Activated CD8-positive, alpha-beta T cell treated with anti-CD3 and anti-CD28 coated beads for 36 hours (primary cell): ENCODE measurements at places on chromosomes 11 and 22. TPM values are rescaled to one million over a fixed set of nuclear protein-coding genes. Genes with fewer than 3 reads are reported as not detected.
A peak's percentile ranks its signal among the peaks of the same experiment; 100 is the strongest.

SUSD2 gene
- total RNA-seq, result 0.65 TPM

PPFIA1 gene
- 27.2 TPM for total RNA-seq

GRCh38 chr11:76062733-76063132 lies 143.6 kb downstream of the WNT11 start:
- peaks cover 10% of the 10 kb centered on the region for H3K36me3 ChIP-seq
- no peak overlapping the region for H3K27ac ChIP-seq
- peaks cover 4% of the 10 kb centered on the region for H3K4me1 ChIP-seq
- H3K4me3 ChIP-seq, result no peak overlapping the region

KRTAP5-7 gene
- not detected for total RNA-seq

ZNHIT2 gene
- total RNA-seq, result 12.7 TPM

- H3K27ac ChIP-seq, result no peak overlapping the region
- DNase-seq, result no peak
- H3K4me3 ChIP-seq, result no peak overlapping the region
- H3K4me1 ChIP-seq, result peaks cover 14% of the 10 kb centered on the region
- peaks cover 28% of the 10 kb centered on the region for H3K36me3 ChIP-seq
Measured at GRCh38 chr11:764322-765024, 12.8 kb downstream of the GATD1 start.

DNA sequence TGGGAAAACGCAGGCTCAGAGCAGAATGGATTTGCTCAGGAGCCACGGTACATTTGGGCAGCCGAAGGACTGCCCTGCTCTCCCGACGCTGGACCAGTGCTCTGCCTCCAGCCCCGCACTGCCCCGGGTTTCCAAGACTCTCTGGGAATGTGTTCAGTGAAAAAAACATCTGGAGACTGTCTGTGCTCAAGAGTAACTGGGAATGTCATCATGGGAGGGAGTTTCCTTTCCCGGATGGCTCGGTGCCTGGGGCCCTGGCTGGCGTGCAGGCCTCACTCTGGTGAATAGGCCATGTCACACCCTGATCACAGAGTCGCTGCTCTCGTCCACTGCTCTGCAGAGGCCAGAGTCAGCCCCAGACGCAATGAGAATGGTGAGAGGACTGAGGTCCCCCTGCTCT lies 9.8 kb upstream of the APOL6 start:
- no peak overlapping the region for H3K27ac ChIP-seq
- no peaks in the 10 kb centered on the region for H3K36me3 ChIP-seq
- H3K4me3 ChIP-seq, result no peak overlapping the region
- H3K27me3 ChIP-seq, result no peaks in the 10 kb centered on the region
- peaks cover 12% of the 10 kb centered on the region for H3K4me1 ChIP-seq
- DNase-seq, result no peak

- peaks cover 6% of the 10 kb centered on the region for H3K27me3 ChIP-seq
- peaks cover 12% of the 10 kb centered on the region for H3K4me1 ChIP-seq
- no peak overlapping the region for H3K4me3 ChIP-seq
- H3K36me3 ChIP-seq, result no peaks in the 10 kb centered on the region
- H3K27ac ChIP-seq, result no peak overlapping the region
Measured at GRCh38 chr22:26406118-26406517, 22.9 kb upstream of the ASPHD2 start.

DNA sequence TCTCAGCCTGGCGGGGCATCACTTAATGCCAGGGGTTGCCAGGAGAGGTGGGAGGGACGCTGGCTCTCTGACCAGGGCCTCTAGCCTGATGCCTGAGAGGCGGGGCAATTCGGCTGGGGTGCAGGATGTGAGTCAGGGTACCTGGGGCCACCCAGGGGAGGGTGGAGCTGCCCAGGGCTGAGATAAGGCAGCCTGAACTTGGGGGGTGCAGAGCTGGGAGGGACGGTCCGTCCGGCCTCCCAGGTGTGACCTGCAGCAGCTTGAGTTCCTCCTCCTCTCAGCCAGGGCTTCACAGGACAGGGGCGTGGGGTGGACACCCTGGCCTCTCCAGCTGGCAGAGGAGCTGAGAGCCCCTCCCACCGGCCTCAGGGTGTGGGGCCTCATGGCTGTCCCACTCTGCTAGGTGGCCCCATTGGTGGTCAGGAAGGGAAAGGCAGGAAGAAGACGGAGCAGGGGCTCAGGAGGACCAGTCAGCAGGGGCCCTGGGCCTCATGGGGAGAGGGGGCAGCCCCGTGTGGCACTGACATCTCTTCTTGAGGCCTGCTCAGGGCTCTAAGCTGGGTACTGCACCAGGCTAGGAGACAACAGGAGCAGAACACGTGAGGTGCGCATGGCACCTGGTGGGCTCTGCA lies 942 bp upstream of the RPS6KA4 start:
- H3K27me3 ChIP-seq, result no peaks in the 10 kb centered on the region
- DNase-seq, result peak; percentile 82
- H3K4me1 ChIP-seq, result peaks cover 48% of the 10 kb centered on the region
- peak overlapping the region; percentile 67 for H3K4me3 ChIP-seq
- peak overlapping the region; percentile 87 for H3K27ac ChIP-seq
- H3K36me3 ChIP-seq, result peaks cover 35% of the 10 kb centered on the region

GRCh38 chr11:18393581-18394274 lies 635 bp upstream of the LDHA start:
- peaks cover 42% of the 10 kb centered on the region for H3K4me1 ChIP-seq
- peak overlapping the region; percentile 95 for H3K4me3 ChIP-seq
- H3K36me3 ChIP-seq, result peaks cover 40% of the 10 kb centered on the region
- H3K27me3 ChIP-seq, result no peaks in the 10 kb centered on the region
- peak overlapping the region; percentile 98 for H3K27ac ChIP-seq

CNIH2 gene
- 2.0 TPM for total RNA-seq

GRCh38 chr11:14645015-14645912 lies 1.7 kb downstream of the PDE3B start:
- peak; percentile 60 for DNase-seq
- no peaks in the 10 kb centered on the region for H3K27me3 ChIP-seq
- H3K27ac ChIP-seq, result peak overlapping the region; percentile 89
- peaks cover 46% of the 10 kb centered on the region for H3K4me1 ChIP-seq

CLTCL1 gene
- total RNA-seq, result 0.65 TPM

LGALS1 gene
- total RNA-seq, result 261 TPM

GRCh38 chr22:27028093-27028492 lies 370.7 kb downstream of the MIAT start:
- no peaks in the 10 kb centered on the region for H3K4me1 ChIP-seq
- H3K36me3 ChIP-seq, result no peaks in the 10 kb centered on the region
- DNase-seq, result no peak
- H3K27ac ChIP-seq, result no peak overlapping the region
- no peak overlapping the region for H3K4me3 ChIP-seq
- peaks cover 7% of the 10 kb centered on the region for H3K27me3 ChIP-seq

FGF3 gene
- not detected for total RNA-seq

ZDHHC13 gene
- total RNA-seq, result 17.2 TPM

- H3K27ac ChIP-seq, result no peak overlapping the region
- H3K36me3 ChIP-seq, result no peaks in the 10 kb centered on the region
- H3K4me3 ChIP-seq, result no peak overlapping the region
- no peaks in the 10 kb centered on the region for H3K4me1 ChIP-seq
- H3K27me3 ChIP-seq, result no peaks in the 10 kb centered on the region
Measured at GRCh38 chr11:77171254-77171653, 43.2 kb downstream of the MYO7A start.

ACTN3 gene
- not detected for total RNA-seq

DNA sequence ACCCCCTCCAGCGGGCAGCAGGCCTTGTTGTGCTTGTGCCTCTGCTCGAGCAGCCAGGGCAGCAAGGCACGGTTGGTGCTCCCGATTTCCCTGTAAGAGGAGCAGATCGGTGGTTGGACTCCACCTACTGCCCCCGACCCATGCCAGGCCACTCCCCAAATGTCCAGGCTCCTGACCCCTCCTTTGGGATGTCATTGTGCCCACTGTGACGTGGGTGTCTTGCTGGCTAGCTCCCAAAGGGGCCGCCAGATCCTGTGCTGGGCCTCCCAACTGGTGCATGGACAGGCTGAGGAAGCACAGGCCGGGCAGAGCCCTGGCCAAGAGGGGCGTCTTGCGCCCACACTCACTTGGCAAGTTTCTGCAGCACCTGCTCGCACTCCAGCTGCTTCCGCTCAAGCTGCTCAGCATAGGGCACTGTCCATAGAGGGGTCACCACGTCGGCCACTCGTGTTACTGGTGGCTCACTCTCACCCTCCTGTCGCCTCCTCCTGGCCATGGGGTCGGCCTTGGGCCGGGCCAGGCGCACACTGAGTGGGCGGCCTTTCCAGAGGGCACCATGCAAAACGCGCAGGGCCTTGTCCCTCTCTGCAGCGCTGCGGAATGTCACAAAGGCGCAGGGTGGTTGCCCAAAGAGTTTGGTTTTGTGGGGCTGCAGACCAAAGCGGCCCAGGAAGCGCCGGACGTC lies at the start of gene RANBP1:
Gene RANBP1 (plus strand): TSS at position 414 of the 685 bp plus-strand sequence. CDS start 81 bp downstream, at position 495.
- peak within 1 kb of the TSS; percentile 96 for H3K27ac ChIP-seq
- no peaks in the 10 kb centered on the region for H3K27me3 ChIP-seq
- H3K4me1 ChIP-seq, result peaks cover 69% of the 10 kb centered on the region

OR5AP2 gene
- total RNA-seq, result not detected

CCDC89 gene
- total RNA-seq, result 0.36 TPM

- DNase-seq, result no peak
- H3K27ac ChIP-seq, result no peak overlapping the region
- H3K4me1 ChIP-seq, result no peaks in the 10 kb centered on the region
- H3K27me3 ChIP-seq, result no peaks in the 10 kb centered on the region
Measured at GRCh38 chr11:69393178-69393832, 88.2 kb upstream of the LINC01488 start.

- no peak overlapping the region for H3K4me3 ChIP-seq
- peaks cover 13% of the 10 kb centered on the region for H3K36me3 ChIP-seq
- no peaks in the 10 kb centered on the region for H3K27me3 ChIP-seq
- peaks cover 59% of the 10 kb centered on the region for H3K4me1 ChIP-seq
- DNase-seq, result no peak
Measured at GRCh38 chr11:122711362-122711761, 55.8 kb downstream of the UBASH3B start.

GRCh38 chr11:133541021-133541719 lies 8.9 kb upstream of the OPCML start:
- H3K27me3 ChIP-seq, result no peaks in the 10 kb centered on the region
- H3K36me3 ChIP-seq, result no peaks in the 10 kb centered on the region
- H3K4me1 ChIP-seq, result no peaks in the 10 kb centered on the region
- no peak overlapping the region for H3K4me3 ChIP-seq
- H3K27ac ChIP-seq, result no peak overlapping the region

GRCh38 chr22:29338398-29338797 lies 22.9 kb upstream of the RASL10A start:
- H3K36me3 ChIP-seq, result peaks cover 26% of the 10 kb centered on the region
- H3K4me1 ChIP-seq, result no peaks in the 10 kb centered on the region
- H3K27ac ChIP-seq, result no peak overlapping the region

GRCh38 chr11:11186249-11186648 lies 166.8 kb downstream of the CSNK2A3 start:
- H3K27me3 ChIP-seq, result peaks cover 6% of the 10 kb centered on the region
- no peak overlapping the region for H3K4me3 ChIP-seq
- H3K27ac ChIP-seq, result no peak overlapping the region
- no peaks in the 10 kb centered on the region for H3K4me1 ChIP-seq
- peaks cover 3% of the 10 kb centered on the region for H3K36me3 ChIP-seq
- DNase-seq, result no peak

GRCh38 chr11:61922539-61922938 lies 5.2 kb upstream of the RAB3IL1 start:
- peaks cover 33% of the 10 kb centered on the region for H3K27me3 ChIP-seq
- H3K27ac ChIP-seq, result no peak overlapping the region
- DNase-seq, result no peak
- no peak overlapping the region for H3K4me3 ChIP-seq

- DNase-seq, result no peak
- H3K4me3 ChIP-seq, result no peak overlapping the region
- H3K27ac ChIP-seq, result no peak overlapping the region
Measured at GRCh38 chr22:44030702-44031082, 6.6 kb downstream of the PARVB start.

GRCh38 chr11:123578778-123579481 lies 75.5 kb downstream of the SCN3B start:
- H3K27me3 ChIP-seq, result peaks cover 1% of the 10 kb centered on the region
- DNase-seq, result no peak
- H3K36me3 ChIP-seq, result no peaks in the 10 kb centered on the region
- no peak overlapping the region for H3K27ac ChIP-seq

GRCh38 chr11:46565232-46565840 lies 28.5 kb downstream of the AMBRA1 start:
- H3K27ac ChIP-seq, result no peak overlapping the region
- H3K4me1 ChIP-seq, result peaks cover 31% of the 10 kb centered on the region
- H3K36me3 ChIP-seq, result no peaks in the 10 kb centered on the region

GRCh38 chr22:39013942-39014722 lies at the start of gene APOBEC3C:
Gene APOBEC3C (plus strand): TSS chr22:39014257. CDS start chr22:39014363, 106 bp downstream.
- H3K4me1 ChIP-seq, result peaks cover 27% of the 10 kb centered on the region
- peak within 1 kb of the TSS; percentile 99 for H3K4me3 ChIP-seq

GRAP2 gene
- 83.2 TPM for total RNA-seq

C22orf23 gene
- total RNA-seq, result not detected

SLC37A2 gene
- 0.70 TPM for total RNA-seq

DNA sequence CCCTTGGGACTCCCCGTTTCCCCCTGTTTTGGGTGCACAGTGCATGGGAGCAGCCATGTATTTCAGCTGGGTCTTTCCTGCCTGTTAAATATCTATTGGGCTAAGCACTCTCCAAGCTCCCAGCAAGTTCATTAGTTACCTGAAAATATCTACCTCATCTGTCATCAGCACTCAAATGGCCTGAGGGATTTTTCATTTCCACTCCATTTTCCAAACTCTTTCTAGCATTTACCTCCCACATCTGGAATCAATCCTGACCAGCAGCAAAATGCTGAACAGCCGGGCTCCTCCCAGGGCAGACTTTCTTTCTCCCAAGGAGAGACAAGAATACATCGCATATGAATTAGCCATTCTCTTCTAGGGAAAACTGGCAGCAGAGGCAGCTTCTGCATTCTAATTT lies 273.5 kb upstream of the MPPED2 start:
- H3K36me3 ChIP-seq, result no peaks in the 10 kb centered on the region
- no peak for DNase-seq
- H3K27me3 ChIP-seq, result no peaks in the 10 kb centered on the region
- H3K4me1 ChIP-seq, result no peaks in the 10 kb centered on the region
- H3K27ac ChIP-seq, result no peak overlapping the region

DNA sequence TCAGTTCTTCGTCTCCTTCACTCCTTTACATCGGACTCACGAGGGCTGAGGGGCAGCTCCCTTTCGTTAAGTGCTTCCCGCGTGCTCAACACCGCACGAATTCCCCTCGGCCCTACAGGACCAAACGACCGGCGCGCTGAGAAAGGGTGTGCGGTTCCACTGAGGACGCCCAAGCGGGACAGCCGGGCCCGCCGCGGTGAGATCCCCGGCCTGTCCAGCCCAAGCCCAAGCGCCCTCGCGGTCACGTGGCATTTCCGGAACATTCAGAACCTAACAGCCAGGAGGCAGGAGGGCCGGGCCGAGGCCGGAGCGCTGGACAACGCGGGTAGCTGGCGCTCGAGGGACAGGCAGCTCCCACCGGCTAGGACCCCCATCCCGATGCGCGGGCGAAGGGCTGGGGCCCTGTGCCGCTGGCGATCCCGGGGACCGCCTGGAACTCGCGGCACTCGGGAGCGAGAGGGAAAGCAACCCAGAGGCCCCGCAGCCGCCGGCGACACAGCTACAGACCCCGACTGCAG lies 737 bp upstream of the STIP1 start:
- peaks cover 32% of the 10 kb centered on the region for H3K4me1 ChIP-seq
- H3K4me3 ChIP-seq, result no peak overlapping the region
- peaks cover 15% of the 10 kb centered on the region for H3K36me3 ChIP-seq
- no peaks in the 10 kb centered on the region for H3K27me3 ChIP-seq
- DNase-seq, result peak; percentile 56
- H3K27ac ChIP-seq, result peak overlapping the region; percentile 98

CCDC82 gene
- 25.3 TPM for total RNA-seq

GRCh38 chr22:32080904-32081303 lies 37.8 kb downstream of the SLC5A1 start:
- H3K4me3 ChIP-seq, result no peak overlapping the region
- H3K36me3 ChIP-seq, result no peaks in the 10 kb centered on the region
- peaks cover 6% of the 10 kb centered on the region for H3K27me3 ChIP-seq

BID gene
- total RNA-seq, result 19.9 TPM

CHCHD10 gene
- total RNA-seq, result 212 TPM

MRGPRE gene
- not detected for total RNA-seq

RBM14 gene
- 153 TPM for total RNA-seq

WT1 gene
- not detected for total RNA-seq
